ENCODE measurements at places on chromosomes 6 and 20.

GRCh38 chr6:53960311-53960710 lies 150.9 kb upstream of the MLIP start:
- no peak for DNase-seq
- no peaks in the 10 kb centered on the region for H3K36me3 ChIP-seq
- H3K27me3 ChIP-seq: peaks cover 24% of the 10 kb centered on the region
- no peaks in the 10 kb centered on the region for H3K4me1 ChIP-seq
- H3K27ac ChIP-seq: no peak overlapping the region
- H3K4me3 ChIP-seq: no peak overlapping the region

DNA sequence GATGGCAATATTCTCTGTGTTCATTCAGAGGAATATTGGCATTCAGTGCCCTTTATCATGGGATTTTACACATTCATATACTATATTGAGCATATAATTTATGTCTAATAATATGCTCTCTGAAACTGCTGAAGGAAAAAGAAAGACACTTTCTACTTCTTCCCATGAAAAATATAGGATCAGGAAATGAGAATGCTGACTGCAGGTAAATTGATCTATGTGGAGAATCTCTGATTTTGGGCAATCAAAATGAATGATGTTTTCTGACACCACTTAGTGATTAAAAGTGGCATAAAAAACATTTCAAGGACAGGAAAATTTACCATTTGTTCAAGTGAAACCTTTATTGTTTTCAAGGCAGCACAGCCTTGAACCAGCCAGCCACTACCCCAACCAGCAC lies 260.1 kb upstream of the STXBP5 start:
- peaks cover under 1% of the 10 kb centered on the region for H3K36me3 ChIP-seq
- H3K27ac ChIP-seq: no peak overlapping the region
- DNase-seq: no peak
- H3K4me1 ChIP-seq: peaks cover 4% of the 10 kb centered on the region
- no peaks in the 10 kb centered on the region for H3K27me3 ChIP-seq

DNA sequence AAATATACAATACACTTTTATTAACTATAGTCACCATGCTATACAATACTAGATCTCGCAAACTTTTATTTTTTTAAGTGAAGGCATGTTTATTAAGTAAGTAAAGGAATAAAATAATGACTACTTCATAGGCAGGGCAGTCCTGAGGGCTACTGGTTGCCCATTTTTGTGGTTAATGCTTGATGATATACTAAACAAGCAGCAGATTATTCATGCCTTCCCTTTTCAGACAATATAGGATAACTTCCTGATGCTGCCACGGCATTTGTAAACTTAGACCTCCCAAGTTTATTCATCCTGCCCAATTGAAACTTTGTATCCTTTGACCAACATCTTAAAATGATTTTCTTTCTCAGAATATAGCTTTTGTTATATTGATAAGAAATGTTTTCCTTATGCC lies 24.7 kb upstream of the HIVEP1 start:
- no peak overlapping the region for H3K27ac ChIP-seq
- no peak for DNase-seq
- no peak overlapping the region for H3K4me3 ChIP-seq
- peaks cover 2% of the 10 kb centered on the region for H3K4me1 ChIP-seq
- H3K27me3 ChIP-seq: peaks cover 5% of the 10 kb centered on the region

GRCh38 chr6:137492289-137493217 lies 1.6 kb downstream of the OLIG3 start:
- peak overlapping the region; percentile 53 for H3K4me3 ChIP-seq
- H3K27me3 ChIP-seq: peaks cover 97% of the 10 kb centered on the region
- peaks cover 21% of the 10 kb centered on the region for H3K36me3 ChIP-seq
- DNase-seq: no peak
- peak overlapping the region; percentile 71 for H3K27ac ChIP-seq

DNA sequence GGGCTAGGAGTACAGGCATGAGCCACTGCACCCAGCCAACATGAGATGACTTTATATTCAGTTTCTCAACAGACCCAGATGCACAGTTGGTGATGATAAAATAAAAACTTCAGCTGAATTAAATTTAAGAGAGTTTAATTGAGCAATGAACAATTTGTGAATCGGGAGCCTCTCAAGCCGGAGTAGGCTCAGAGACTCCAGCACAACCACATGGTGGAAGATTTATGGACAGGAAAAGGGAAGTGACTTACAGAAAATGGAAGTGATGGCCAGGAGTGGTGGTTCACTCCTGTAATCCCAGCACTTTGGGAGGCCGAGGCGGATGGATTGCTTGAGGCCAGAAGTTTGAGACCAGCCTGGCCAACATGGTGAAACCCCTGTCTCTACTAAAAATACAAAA lies 10.4 kb upstream of the BCAS4 start:
- H3K36me3 ChIP-seq: no peaks in the 10 kb centered on the region
- H3K4me1 ChIP-seq: no peaks in the 10 kb centered on the region
- peaks cover 7% of the 10 kb centered on the region for H3K27me3 ChIP-seq

- H3K4me3 ChIP-seq: peak overlapping the region; percentile 92
- peaks cover 8% of the 10 kb centered on the region for H3K36me3 ChIP-seq
- peaks cover 13% of the 10 kb centered on the region for H3K27me3 ChIP-seq
These were observed 1.0 kb downstream of the IGF2R start for GRCh38 chr6:159969921-159970320.

GRCh38 chr20:50726955-50727791 lies 4.2 kb upstream of the PARD6B start:
- peaks cover 11% of the 10 kb centered on the region for H3K4me1 ChIP-seq
- H3K4me3 ChIP-seq: no peak overlapping the region
- H3K27me3 ChIP-seq: no peaks in the 10 kb centered on the region
- no peak for DNase-seq
- H3K27ac ChIP-seq: no peak overlapping the region
- no peaks in the 10 kb centered on the region for H3K36me3 ChIP-seq

GRCh38 chr20:36479938-36480337 lies 61.4 kb upstream of the MYL9 start:
- H3K36me3 ChIP-seq: no peaks in the 10 kb centered on the region
- no peaks in the 10 kb centered on the region for H3K27me3 ChIP-seq
- DNase-seq: no peak
- no peaks in the 10 kb centered on the region for H3K4me1 ChIP-seq
- no peak overlapping the region for H3K27ac ChIP-seq

DNA sequence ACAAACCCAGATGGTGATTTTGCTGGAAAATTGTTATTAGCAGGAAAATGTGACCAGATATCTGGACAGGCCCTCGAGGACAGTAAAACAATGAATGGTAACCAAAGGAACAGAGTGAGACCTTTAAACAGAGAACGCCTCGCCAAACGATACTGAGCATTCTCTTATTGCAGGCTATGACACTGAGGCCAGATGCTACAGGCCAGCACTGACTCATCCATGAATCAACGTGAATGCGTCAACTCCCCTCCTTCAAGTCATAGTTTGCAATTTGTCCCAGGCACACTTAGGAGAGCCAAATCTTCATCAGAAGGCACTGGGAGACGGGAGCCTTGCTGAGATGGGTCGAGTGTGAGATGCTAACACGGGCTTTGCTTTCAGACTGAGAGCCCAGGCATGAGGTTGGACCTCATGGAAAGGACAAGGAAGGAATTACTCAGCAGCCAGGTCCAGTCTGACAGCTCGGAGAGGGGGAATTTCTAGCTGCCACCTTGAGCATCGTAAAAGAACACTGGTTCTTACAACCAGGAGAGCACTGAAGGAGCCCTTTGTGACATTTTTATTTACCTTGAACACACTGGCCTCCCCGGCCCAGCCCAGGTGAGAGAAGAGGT lies 60.7 kb downstream of the BMP7 start:
- H3K4me1 ChIP-seq: no peaks in the 10 kb centered on the region
- DNase-seq: no peak

DNA sequence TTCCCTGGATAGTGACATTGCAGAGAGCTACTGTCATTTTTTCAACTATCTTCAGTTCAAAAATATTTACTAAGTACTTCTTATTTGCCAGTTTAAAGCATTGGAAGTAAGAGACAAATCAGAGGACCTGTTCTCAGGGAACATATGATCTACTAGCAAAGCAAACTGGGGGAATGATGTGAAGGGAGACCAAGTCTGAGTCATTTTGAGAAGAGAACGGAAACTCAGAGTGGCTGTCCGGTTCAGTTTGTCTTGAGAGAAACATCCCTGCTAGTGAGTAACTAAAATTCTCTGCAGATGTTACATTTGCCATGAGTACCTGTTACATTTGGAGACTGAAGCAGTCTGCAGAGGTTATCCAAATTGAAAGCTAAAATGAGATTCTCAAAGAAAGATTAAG lies 118.3 kb downstream of the KCNQ5 start:
- H3K27me3 ChIP-seq: no peaks in the 10 kb centered on the region
- peaks cover 32% of the 10 kb centered on the region for H3K4me1 ChIP-seq

DNA sequence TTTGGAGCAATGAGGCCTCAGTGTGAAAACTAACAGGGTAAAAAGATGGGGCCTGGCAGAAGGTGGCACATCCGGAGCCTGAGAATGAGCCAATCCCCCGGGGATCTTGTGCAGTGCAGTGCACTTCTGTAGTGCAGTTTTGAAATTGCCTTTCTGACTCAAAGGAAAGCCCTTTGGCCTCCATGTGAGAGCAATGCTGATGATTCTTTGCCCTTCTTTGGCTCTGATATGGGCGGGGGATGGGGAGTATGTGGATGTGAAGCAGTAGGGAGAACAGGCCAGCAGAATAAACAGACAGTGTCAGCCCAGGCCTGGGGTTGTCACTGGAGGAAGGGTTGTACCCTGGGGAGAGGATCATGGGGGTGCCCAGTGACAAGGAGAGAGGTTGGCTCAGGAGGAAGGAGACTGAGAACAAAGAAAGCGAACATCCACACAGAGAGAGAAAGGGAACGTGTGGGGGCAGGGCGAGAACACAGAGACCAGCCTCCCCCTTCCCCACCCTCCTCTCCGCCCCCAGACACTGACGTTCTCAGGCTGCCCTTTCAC lies 351.2 kb downstream of the CDC5L start:
- no peak for DNase-seq
- H3K36me3 ChIP-seq: no peaks in the 10 kb centered on the region
- no peak overlapping the region for H3K27ac ChIP-seq

DNA sequence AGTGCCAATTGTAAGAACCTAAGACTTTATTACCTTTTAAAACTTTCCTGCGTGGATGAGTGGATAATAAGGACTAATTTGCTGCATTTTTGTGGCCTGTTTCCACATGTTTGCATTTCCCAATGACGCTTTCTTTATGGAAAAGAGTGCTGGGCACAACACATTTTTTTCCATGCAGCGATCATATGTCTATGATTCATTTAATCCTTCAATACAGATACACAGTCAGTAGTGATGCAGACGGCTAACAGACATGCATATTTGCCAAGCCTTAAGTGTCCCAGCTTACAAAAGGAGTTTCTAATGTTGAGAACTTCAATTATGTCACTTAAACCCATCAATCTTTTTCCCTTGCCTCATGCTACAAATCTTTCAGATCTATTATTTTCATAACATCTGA lies 239.8 kb upstream of the PREP start:
- peaks cover 49% of the 10 kb centered on the region for H3K36me3 ChIP-seq
- H3K4me1 ChIP-seq: peaks cover 60% of the 10 kb centered on the region
- H3K27me3 ChIP-seq: no peaks in the 10 kb centered on the region
- no peak for DNase-seq
- no peak overlapping the region for H3K4me3 ChIP-seq

- peaks cover 4% of the 10 kb centered on the region for H3K36me3 ChIP-seq
- H3K27me3 ChIP-seq: peaks cover 4% of the 10 kb centered on the region
- no peak for DNase-seq
- no peak overlapping the region for H3K4me3 ChIP-seq
- no peak overlapping the region for H3K27ac ChIP-seq
- H3K4me1 ChIP-seq: no peaks in the 10 kb centered on the region
These were observed 396.5 kb downstream of the SMOC2 start for GRCh38 chr6:168837254-168838036.

GRCh38 chr20:34560614-34561013 lies 2.1 kb downstream of the MAP1LC3A start:
- H3K27me3 ChIP-seq: no peaks in the 10 kb centered on the region
- no peaks in the 10 kb centered on the region for H3K36me3 ChIP-seq
- no peak for DNase-seq
- H3K27ac ChIP-seq: no peak overlapping the region
- peaks cover 9% of the 10 kb centered on the region for H3K4me1 ChIP-seq
- no peak overlapping the region for H3K4me3 ChIP-seq

- no peaks in the 10 kb centered on the region for H3K4me1 ChIP-seq
- no peaks in the 10 kb centered on the region for H3K36me3 ChIP-seq
- no peak overlapping the region for H3K27ac ChIP-seq
- H3K4me3 ChIP-seq: no peak overlapping the region
These were observed 75.6 kb downstream of the MTFR2 start for GRCh38 chr6:136174510-136174909.

DNA sequence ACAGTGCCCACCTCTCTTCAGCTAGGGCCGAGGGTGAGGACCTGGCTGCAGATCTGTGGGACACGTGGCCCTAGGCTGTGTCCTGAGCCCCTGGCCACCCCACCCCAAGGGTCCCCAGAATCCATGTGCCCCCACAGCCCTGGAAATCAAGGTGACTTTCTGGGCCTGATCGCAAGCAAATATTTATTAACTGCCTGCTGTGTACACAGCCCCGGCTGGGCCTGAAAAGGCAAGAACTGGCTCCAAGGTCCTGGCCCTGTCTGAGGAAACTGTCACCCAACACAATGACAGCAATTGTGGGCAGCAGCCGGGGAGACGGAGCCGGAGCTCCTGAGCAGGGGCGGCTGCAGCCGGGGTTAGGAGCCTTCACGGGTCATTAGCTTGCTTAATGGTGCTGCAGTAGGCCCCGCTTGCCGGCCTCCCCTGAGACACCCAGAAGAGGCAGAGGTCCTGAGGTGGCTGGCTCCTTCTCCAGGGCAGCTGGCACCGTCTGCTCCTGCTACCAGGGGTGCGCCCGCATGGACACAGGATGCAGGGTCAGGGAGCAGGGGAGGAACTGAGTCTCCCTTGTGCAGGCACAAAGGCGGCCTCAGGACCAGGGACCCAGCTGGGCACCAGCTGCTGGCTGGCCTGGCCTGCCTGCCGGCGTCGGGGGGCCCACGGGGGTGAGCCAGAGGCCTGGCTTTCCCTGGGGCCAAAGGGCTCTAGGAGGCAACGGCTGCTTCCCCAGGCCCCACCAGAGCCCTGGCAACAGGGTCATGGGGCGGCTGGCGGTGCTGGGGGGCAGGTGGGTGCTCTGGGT lies 24.1 kb downstream of the NPEPL1 start:
- no peaks in the 10 kb centered on the region for H3K36me3 ChIP-seq
- H3K27ac ChIP-seq: no peak overlapping the region
- no peaks in the 10 kb centered on the region for H3K4me1 ChIP-seq
- H3K27me3 ChIP-seq: peaks cover 10% of the 10 kb centered on the region

DNA sequence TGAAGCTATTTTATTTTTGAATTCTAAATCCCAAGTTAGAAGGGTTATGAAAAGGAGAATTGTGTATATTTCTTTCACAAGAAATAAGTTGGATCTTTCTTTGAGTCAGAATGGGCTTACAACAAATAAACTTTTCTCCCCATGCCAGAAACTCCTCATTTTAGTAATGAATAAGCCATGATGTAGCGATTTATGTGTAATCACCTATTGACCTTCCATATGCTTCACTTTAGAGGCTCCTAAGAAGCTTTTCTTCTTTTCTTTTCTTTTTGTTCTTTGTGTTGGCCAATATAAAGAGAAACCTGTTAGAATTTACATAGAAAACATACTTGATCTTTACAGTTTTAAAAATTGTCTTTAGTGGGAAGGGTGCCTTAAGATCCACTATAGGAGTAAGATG lies 370.2 kb downstream of the UTRN start:
- no peak overlapping the region for H3K27ac ChIP-seq
- peaks cover 37% of the 10 kb centered on the region for H3K4me1 ChIP-seq
- no peak for DNase-seq

- no peak for DNase-seq
- H3K4me3 ChIP-seq: no peak overlapping the region
- peaks cover 5% of the 10 kb centered on the region for H3K36me3 ChIP-seq
- H3K4me1 ChIP-seq: no peaks in the 10 kb centered on the region
- no peaks in the 10 kb centered on the region for H3K27me3 ChIP-seq
These were observed 98.6 kb downstream of the KCNQ5 start for GRCh38 chr6:72720464-72720863.
